ENCODE measurements at places on chromosomes 6 and 20. TPM values are rescaled to one million over a fixed set of nuclear protein-coding genes. Genes with fewer than 3 reads are reported as not detected.

GRCh38 chr6:6686748-6687601 lies 98.5 kb downstream of the LY86 start:
- peak; percentile 19 for DNase-seq

GRCh38 chr6:66489269-66489987 lies 782.4 kb upstream of the EYS start:
- no peak for DNase-seq

EFCAB8 gene
- 0.39 TPM for total RNA-seq

PSORS1C1 gene
- 0.26 TPM for total RNA-seq

- no peak for DNase-seq
Measured at GRCh38 chr6:125899726-125900182, 56.8 kb upstream of the HINT3 start.

DNA sequence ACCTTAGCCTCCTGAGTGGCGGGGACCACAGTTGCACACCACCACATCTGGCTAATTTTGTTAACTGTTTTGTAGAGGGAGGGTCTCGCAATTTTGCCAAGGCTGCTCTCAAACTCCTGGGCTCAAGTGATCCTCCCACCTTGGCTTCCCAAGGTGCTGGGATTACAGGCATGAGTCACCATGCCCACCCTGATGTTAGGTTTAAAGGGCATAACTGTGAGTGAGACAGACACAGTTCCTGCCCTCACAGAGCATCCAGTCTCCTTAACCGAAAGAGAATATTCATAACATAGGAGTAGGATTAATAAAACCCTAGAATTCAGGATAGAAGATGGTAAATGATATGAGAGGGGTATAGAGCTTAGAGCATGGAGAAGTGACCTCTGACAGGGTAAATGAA lies 3.1 kb upstream of the SPATA2 start:
- DNase-seq, result no peak

ZC2HC1B gene
- 0.24 TPM for total RNA-seq

GRCh38 chr20:46253391-46253790 lies 54.9 kb downstream of the CDH22 start:
- DNase-seq, result no peak

B3GAT2 gene
- total RNA-seq, result 0.02 TPM

ADGRF4 gene
- total RNA-seq, result not detected

GRCh38 chr6:167838207-167838748 lies 11.6 kb downstream of the AFDN start:
- DNase-seq, result no peak

GRCh38 chr6:167420858-167421766 lies 96.2 kb downstream of the TTLL2 start:
- no peak for DNase-seq

GRCh38 chr6:161139766-161140553 lies 133.9 kb downstream of the AGPAT4 start:
- no peak for DNase-seq

RNGTT gene
- 25.3 TPM for total RNA-seq

DNA sequence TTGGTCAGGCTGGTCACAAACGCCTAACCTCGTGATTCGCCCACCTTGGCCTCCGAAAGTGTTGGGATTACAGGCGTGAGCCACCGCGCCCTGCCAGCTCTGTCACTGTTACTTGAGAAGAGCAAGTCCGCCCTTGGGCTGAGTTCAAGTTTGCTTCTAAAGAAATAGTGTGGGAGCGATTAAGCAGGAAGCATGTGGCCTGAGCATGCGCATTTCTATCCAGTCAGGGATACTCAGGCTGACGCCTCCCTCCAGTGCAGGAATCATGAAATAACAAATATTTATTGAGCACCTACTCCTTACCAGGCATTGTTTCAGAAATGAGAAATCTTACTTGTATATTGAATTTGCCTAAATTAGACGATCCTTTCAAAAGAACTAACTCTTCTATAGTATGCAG lies 166.2 kb downstream of the EDN1 start:
- no peak for DNase-seq

Measured in activated T-helper 1 cell treated with anti-CD3 and anti-CD28 coated beads, Interleukin-12 subunit alpha, Interleukin-12 subunit beta, Interleukin-2, Interleukin-4 antibody, amounts not matched to agents 30 ng/mL and 10 ng/mL and 1 ng/mL, durations not matched to agents 14 hours and 24 hours and 36 hours (primary cell).